Activated CD8-positive, alpha-beta memory T cell treated with anti-CD3 and anti-CD28 coated beads for 48 hours (primary cell): ENCODE measurements at places on chromosomes 2 and 18.

DNA sequence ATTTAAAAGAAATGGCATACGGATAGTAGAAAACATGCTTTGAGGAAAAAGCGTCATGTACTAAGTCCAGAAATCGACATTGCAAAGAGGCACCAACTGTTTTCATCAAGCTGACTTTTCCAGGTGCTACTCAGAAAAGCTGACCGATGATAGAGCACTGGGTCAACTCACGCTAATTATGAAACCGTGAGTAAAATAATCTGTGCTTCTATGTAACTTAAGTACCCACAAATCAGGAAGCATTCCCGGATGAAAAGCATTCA is 353 bp upstream of the NUP35 start:
- no peak for DNase-seq

DNA sequence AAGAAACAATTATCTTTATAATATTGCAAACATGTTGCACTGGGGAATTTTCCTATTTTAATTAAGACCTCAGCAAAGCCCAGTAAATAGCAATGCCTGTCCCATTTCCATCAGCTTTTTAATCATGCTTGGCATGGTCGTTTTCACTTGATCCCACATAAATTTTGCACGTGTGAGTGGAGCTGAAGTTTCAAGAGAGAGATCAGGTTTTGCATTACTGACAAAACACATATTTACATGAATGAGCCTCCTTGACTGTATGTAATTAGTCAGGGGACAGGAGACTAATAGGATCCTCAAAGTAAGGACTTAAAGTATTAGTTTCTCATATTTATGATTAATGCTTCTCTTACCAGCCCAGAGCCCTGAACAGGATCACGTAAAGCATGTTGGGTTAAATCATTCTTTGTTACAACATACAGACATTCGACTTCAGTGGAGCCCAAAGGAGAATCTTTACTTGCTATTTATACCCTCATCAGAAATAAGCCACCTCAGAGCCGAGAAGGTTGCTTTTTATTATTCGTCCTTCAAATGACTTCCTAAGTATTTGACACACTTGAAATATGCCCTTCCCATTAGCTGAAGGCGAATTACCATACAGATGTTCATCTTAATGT is 711.3 kb downstream of the GALR1 start:
- DNase-seq, result no peak

DNA sequence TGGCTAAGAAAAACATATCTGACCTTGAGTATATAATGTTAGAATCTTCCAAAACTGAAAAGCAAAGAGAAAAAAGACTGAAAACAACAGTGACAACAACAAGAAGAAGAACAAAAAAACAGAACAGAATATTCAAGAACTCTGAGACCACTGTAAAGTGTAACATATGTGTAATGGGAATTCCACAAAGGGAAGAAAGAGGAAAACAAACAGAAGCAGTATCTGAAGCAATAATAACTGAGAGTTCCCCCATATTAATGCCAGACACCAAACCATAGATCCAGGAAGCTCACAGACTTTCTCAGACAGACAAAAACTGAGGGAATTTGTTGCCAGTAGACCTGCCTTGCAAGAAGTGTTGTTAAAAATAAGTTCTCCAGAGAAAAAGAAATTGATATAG is 58.9 kb downstream of the TXNL1 start:
- no peak for DNase-seq

GRCh38 chr2:145288650-145289496 is 769.0 kb upstream of the ZEB2 start:
- DNase-seq, result no peak

GRCh38 chr2:71358931-71359671 is 27.5 kb downstream of the ZNF638 start:
- peak; percentile 5 for DNase-seq

- DNase-seq, result no peak
Measured at GRCh38 chr2:241252778-241253475, 62.5 kb downstream of the HDLBP start.

GRCh38 chr18:23539296-23539695 is 36.0 kb downstream of the RMC1 start:
- DNase-seq, result no peak

- DNase-seq, result no peak
Measured at GRCh38 chr2:77270433-77270832, 251.7 kb downstream of the LRRTM4 start.

- DNase-seq, result no peak
Measured at GRCh38 chr18:2219706-2220105, 351.6 kb downstream of the METTL4 start.

GRCh38 chr18:59220164-59220783 is 316 bp downstream of the GRP start:
- DNase-seq, result no peak

DNA sequence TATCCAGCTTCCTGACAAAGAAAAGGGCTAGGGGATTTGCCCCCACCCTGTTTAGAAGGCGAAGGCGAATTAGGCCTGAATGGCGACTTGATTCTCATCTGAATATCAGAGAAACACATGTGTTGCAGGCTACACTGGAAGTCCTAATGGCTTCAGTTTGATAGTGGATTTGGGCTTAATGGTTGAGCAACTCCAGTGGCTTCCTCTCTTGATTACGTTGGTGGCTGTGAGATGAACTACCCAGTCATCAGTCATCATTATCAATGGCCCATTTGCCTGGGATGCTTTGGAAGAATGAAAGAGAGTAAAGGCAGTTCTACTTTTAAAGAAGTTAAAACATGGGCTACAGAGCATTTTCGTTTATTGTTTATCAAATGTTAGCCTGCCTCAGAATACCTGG is 60.9 kb upstream of the IL1R1 start:
- DNase-seq, result no peak

DNA sequence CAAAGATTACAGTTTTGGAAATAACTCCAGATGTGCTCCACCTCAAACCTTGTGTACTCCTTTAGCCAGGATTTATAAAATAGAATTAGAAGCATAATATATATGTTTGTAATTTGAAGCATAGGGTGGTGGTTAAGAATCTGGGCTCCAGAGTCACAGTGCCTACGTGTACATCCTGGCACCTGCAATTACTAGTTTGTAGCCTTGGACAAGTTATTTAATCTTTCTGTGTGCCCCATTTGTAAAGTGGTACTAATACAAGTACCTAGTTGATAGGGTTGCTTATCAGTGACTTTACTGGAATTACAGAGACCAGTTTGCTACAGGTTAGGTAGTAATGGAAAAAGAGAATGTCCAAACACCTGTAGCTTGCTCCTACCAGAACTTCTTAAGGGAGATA is 28.6 kb downstream of the EML4 start:
- no peak for DNase-seq

GRCh38 chr18:26190506-26190905 is 35.7 kb upstream of the TAF4B start:
- DNase-seq, result peak; percentile 5

GRCh38 chr18:62715759-62716615 is 646 bp downstream of the PHLPP1 start:
- peak; percentile 18 for DNase-seq

DNA sequence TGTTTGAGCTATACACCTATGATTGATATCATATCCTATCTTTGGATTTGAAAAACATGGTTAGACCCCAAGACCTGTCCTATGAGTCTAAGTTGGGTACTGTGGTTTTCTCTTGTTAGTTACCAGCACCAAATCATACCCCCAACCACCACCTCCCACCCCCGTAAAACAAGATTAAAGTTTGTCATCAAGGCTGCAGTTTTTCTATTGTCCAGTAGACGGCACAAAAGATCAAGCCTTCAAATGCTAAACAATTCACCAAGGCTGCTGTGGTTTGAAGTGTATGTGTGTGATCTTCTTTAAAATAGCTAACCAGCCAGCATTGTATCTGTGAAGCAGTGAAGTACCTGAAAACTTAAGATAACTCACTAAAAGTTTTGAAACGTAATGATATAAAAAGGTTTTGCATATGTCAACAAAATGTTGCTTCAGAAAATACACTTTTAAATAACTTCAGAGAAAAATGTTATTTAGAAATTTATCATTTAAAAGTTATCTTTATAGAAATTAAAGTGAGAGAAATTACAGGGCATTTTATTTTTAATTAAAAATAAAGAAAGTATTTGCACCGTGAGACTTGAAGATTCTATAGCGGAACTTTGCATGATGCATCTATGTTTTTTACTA is 5.8 kb upstream of the MEIS1 start:
- no peak for DNase-seq

- no peak for DNase-seq
Measured at GRCh38 chr18:1499265-1499664, 594.6 kb downstream of the ADCYAP1 start.

DNA sequence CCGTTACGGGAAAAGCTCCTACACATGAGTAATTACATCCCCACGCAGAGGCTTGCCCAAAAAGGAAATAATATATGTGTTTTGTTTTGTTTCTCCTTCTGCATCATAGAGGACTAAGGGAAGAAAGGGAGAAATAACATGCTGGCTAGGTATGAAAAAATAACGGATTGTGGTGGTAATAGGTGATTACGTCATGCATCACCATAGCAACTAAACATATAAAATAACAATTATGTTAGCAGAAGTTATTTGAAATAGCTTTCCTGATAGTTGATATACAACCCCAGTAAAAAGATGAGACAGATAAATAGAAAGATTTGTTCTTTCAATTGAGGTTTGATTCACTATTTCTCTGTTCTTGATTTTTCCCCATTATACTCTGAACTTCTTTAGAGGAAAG is 518.0 kb downstream of the ZNF516 start:
- DNase-seq, result no peak

- no peak for DNase-seq
Measured at GRCh38 chr18:25661831-25662230, 309.9 kb upstream of the ZNF521 start.

DNA sequence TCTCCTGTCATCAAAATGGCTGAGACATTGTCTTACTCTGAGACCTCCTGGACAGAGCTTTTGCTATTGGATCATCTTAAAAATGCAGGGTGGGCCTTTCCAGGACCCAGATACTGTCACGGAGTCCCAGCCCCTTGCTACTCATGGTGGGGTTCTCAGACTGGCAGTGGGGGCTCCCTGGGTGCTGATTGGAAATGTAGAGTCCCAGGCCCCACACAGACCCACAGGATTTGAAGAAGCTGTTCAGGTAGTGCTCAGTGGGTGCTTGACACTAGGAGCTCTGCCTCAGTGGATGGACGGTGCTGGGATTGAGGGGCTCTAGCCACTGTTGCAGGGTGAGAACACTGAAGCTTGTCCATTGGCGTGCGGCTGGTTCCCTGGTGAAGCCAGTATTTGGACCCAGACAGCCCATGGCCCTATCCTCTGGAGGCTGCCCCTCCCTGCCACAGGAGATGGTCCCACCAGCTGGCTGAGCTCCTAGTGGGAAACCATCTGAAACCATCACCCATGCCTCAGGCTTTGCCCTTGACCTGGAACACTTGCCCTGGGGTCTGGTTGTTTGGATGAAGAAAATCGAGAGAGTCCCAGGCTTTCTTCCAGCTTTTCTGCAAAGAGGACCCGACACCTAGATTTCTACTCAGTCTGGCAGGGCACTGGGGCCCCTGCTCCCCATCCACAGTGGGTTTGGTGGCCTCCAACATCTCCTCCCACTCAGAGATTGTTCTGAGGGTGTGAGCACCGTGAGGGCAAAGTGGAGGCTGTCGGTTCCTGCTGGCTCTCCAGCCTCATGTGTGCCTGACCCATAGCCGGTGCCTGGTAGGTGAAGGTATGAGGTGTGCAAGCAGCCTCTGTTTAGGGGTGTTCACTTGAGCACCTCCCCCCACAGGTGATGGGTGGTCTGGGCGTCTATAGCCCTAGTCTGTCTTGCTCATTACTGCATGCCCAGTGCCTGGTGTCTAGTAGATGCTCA is 30.1 kb downstream of the MROH2A start:
- DNase-seq, result no peak

DNA sequence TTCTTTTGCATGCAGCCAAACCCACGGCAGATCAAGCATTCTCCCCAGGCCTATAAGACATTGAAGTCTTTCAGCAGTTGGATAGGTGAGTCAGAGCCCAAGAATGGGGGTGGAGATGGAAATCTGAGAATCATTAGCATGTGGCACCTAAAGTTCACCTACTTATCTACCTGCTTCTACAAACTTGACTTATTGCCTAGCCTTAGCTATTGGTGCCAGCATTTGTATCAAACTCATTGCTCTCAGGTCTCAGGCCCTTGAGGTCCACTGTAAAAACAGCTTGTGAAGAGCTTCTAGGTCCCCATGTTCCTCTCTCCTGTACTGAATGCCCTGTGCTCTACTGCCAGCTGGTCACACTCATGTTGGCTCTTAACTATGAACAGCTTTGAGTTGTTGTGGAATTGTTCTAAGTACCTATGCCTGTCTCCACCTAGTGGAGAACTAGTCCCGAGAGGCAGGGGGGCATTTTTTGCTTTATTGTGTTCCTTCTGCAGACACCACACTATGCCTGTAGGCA is 278.4 kb upstream of the SPRED2 start:
- no peak for DNase-seq

- DNase-seq, result no peak
Measured at GRCh38 chr2:102056079-102056581, 64.4 kb downstream of the IL1R2 start.

DNA sequence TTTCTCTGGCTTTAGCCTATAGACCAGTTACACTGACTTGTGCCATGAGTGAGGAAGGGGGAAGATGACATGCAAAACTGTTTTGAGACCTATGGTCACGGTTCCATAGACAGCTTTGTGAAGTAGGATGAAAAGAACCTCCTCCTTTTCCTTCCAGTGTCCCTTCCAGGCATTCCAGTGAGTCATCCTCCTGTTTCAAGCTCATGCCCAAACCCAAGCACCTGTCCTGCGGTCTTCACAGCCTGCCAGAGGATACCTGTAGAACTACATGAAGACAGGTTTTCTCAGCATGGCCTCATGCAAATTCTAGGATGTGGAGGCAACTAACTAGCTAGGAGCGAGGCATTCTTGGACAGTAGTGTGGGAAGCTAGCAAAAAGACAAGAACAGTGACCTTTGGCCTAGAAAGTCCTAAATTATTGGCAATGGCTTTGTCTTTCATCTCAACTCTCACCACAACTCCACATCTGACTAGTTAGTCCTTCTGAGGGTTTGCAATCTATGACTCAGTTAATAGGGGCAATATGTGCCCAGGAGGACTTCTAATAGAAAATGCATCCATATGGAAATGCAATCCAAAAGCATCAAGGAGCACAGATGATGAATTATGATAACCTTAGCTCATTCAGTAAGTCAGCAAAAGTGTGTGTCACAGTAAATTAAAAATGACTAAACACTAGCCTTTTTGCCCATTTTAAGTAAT is 154.7 kb downstream of the RBM43 start:
- no peak for DNase-seq

DNA sequence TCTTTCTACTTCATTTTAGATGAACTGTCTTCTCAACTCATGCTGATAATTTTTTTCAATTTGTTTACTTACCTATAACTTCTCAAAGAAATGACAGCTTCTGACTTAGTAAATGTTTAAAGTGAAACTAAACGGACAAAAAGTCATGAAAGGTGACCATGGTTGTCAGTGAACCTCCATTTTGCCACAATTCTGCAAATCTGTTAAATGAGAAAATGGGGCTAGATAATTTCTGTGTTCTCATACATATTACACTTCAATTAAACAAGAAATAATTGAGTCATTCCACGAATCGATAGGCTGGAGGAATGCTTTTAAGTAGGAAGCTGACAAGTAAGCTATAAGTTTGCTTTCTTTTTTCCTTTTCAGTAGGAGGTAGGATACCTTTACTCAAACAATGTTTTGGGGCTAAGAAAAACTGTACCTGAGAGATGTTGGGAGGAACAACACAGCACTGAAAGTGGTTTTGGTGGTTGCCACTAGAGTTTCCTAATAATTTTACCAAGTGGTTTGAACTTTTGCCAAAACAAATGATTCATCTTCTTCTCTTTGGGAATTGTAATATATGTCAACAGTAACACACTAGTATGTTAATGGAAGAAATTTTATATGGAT is 17.1 kb downstream of the DYNAP start:
- DNase-seq, result no peak
